ENCODE measurements at places on chromosomes 13 and 19. TPM values are rescaled to one million over a fixed set of nuclear protein-coding genes. Genes with fewer than 3 reads are reported as not detected.

Gene ITGBL1
- total RNA-seq, result 6.5 TPM

Gene FBXW9
- 1.2 TPM for total RNA-seq

Gene IL4I1
- not detected for total RNA-seq

Gene KLC3
- not detected for total RNA-seq

- DNase-seq, result no peak
- H3K27ac ChIP-seq, result no peak overlapping the region
- no peaks in the 10 kb centered on the region for H3K36me3 ChIP-seq
- no peaks in the 10 kb centered on the region for H3K4me1 ChIP-seq
These were observed 20.1 kb downstream of the N4BP2L1 start for GRCh38 chr13:32407854-32408253.

- peaks cover 10% of the 10 kb centered on the region for H3K4me1 ChIP-seq
- H3K27me3 ChIP-seq, result no peaks in the 10 kb centered on the region
- H3K4me3 ChIP-seq, result no peak overlapping the region
- H3K27ac ChIP-seq, result no peak overlapping the region
These were observed 61.2 kb upstream of the USE1 start for GRCh38 chr19:17153996-17154395.

- H3K36me3 ChIP-seq, result no peaks in the 10 kb centered on the region
- H3K4me3 ChIP-seq, result peak overlapping the region; percentile 82
- H3K27ac ChIP-seq, result peak overlapping the region; percentile 100
- H3K27me3 ChIP-seq, result no peaks in the 10 kb centered on the region
These were observed 880 bp upstream of the C19orf12 start for GRCh38 chr19:29715701-29716581.

DNA sequence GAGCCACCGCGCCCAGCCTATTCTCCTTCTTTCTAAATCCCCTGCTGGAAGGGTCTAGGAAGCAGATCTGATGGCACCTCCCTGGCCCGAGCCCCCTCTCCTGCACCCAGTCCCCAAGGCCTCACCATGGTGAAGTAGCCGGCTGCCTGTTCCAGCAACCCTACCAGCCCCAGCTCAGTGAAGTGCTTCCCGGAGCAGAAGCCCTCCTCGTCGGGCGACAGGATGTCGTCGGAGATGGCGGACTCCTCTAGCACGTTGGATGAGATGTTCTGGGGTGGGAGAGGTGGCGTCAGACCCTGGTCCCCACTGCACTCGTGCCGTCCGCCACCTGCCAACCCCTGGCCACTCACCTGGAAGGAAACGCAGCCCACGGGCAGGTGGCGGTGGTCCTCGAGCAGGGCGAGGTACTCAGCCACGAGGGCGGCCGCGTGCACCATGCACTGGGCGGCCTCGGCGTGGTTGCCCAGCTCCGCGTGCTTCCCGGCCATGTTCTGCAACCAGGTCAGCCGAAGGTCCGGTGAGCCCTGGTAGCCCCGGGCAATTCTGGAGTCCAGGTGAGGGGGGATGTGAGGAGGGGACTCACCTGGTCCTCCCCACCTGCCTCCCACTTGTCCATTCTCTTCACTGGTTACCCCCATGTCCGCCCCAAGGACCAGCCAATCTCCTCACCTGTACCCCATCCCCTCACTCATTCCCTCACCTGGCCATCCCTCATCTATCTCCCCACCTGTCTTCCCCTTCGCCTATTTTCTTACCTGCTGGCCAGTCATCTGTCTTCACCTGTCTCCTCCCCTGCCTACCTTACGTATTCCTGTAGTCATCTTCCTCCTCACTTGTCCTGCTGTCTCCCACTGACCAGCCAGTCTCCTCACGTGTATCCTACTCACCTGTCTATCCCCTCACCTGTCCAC lies 11.5 kb upstream of the KANK2 start:
- H3K4me3 ChIP-seq, result no peak overlapping the region
- H3K36me3 ChIP-seq, result peaks cover 93% of the 10 kb centered on the region
- H3K27ac ChIP-seq, result no peak overlapping the region
- no peaks in the 10 kb centered on the region for H3K27me3 ChIP-seq

- H3K27me3 ChIP-seq, result no peaks in the 10 kb centered on the region
- H3K4me1 ChIP-seq, result no peaks in the 10 kb centered on the region
- no peak overlapping the region for H3K4me3 ChIP-seq
- DNase-seq, result no peak
- H3K27ac ChIP-seq, result no peak overlapping the region
These were observed 1391.4 kb downstream of the EFNB2 start for GRCh38 chr13:105144020-105144419.

- H3K4me3 ChIP-seq, result no peak overlapping the region
- DNase-seq, result no peak
- H3K36me3 ChIP-seq, result no peaks in the 10 kb centered on the region
- no peak overlapping the region for H3K27ac ChIP-seq
These were observed 414.7 kb downstream of the KCTD12 start for GRCh38 chr13:76471486-76471885.

DNA sequence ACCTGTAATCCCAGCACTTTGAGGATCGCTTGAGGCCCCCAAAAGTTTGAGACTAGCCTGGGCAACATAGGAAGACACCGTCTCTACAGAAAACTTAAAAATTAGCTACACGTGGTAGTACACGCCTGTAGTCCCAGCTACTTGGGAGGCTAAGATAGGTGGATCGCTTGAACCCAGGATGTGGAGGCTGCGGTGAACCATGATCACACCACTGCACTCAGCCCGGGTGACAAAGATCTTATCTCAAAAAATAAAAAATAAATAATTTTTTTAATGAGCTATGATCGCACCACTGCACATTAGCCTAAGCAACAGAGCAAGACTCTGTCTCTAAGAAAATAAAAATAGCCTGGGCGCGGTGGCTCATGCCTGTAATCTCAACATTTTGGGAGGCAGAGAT lies 6.6 kb downstream of the RCBTB2 start:
- no peak for DNase-seq
- H3K36me3 ChIP-seq, result peaks cover 5% of the 10 kb centered on the region
- no peak overlapping the region for H3K27ac ChIP-seq
- H3K4me1 ChIP-seq, result peaks cover 56% of the 10 kb centered on the region
- H3K4me3 ChIP-seq, result no peak overlapping the region

All from heart right ventricle (tissue), 16 donors.